Left renal pelvis (tissue), 4 donors: ENCODE measurements at places on chromosomes 2 and 18.

DNA sequence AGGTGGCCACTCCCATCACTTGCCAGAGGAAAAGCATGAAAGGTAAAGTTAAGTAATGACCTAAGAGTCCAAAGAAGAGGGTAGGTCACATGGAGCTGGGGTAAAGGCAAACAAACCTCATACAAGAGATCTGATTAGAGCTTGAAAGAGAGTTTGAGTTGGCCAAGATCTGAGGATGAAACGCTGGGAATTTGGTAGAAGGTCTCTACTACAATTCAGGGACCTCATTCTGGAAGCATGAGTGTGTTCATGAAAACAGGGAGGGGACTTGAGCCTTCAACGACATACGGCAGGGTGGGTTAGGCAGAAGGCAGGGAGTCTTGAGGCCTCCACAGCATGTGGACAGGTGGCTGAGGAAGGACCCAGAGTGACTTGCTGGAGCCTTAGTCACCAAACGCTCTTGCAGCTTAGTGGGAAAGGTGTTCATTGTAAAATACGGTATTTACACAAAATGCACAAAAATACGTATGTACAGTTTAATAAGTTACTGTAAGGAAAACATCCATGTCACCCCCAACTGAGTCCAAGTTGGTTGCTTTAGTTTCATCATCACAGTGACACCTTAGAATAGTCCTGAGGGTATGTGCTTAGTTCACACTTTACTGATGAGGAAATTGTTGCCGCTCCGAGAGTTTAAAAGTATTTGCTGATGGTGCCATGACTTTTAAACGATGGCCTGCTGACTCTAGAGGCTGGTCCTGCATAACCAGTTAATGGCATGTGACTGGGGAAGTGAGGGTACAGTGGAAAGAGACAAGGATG, 5.0 kb upstream of the FARP2 start:
- no peak for DNase-seq

- no peak for DNase-seq
Observed at GRCh38 chr2:187500585-187501359, 52.7 kb upstream of the CALCRL start.

DNA sequence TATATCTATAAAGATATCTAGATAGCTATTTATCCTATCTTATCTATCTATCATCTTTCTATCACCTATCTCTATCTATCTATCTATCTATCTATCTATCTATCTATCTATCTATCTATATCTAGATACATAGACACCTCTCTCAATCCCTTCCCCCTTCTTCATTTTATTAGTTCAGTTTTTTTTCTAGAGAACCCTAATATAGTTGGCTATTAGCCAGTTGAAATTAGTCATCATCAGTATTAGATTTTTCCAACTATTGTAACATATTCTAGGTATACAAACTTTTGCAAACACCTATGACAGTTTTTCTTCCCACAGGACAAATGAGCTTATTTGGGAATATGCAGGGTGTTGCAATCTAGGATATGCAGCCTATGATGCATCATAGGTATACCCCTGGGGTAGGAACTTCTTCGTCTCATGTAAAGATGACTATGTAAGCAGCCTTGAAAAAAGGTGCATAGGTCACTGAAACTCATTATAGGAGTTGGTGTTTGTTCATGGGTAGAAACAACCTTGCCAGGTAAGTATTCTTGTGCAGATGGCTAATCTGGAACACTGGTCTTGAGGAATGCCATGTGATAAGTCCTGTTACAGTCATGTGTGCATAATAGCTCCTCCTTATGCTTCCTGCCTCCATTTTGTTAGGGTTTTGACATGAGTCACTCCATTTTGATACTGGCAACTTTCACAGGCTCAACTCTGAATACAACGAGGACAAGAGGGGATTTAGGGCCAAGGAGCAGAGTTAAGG, 160.7 kb upstream of the ZSWIM2 start:
- DNase-seq: no peak

GRCh38 chr18:34938090-34938489, 103.1 kb upstream of the MAPRE2 start:
- DNase-seq: no peak

GRCh38 chr2:80420530-80421208, 116.1 kb upstream of the LRRTM1 start:
- DNase-seq: no peak

GRCh38 chr2:241279413-241279812, 36.1 kb downstream of the HDLBP start:
- DNase-seq: no peak

DNA sequence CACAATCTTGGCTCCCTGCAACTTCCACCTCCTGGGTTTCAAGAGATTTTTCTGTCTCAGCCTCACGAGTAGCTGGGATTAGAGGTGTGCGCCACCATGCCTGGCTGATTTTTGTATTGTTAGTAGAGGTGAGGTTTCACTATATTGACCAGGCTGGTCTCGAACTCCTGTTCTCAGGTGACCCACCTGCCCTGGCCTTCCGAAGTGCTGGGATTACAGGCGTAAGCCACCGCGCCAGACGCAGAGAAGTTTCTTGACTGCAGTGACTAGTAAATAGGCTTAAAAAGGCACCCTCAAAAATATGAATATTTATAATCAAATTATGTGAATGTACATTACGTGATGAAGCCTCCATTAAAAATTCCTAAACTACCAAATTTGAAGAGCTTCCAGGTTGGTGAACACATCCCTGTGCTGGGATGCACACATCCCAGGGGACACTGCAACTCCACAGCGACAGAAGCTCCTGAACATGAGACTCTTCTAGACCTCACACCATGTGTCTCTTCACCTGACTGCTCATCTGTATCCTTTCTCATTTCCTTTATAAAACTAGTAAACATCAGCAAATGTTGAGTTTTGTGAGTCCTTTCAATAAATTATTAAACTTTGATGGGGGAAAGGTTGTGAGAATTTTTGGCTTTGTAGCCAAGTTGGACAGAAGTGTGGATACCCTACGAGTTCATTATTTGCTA, 203.3 kb upstream of the SPOPL start:
- DNase-seq: no peak

GRCh38 chr2:224894356-224894755, 147.9 kb downstream of the DOCK10 start:
- DNase-seq: no peak

DNA sequence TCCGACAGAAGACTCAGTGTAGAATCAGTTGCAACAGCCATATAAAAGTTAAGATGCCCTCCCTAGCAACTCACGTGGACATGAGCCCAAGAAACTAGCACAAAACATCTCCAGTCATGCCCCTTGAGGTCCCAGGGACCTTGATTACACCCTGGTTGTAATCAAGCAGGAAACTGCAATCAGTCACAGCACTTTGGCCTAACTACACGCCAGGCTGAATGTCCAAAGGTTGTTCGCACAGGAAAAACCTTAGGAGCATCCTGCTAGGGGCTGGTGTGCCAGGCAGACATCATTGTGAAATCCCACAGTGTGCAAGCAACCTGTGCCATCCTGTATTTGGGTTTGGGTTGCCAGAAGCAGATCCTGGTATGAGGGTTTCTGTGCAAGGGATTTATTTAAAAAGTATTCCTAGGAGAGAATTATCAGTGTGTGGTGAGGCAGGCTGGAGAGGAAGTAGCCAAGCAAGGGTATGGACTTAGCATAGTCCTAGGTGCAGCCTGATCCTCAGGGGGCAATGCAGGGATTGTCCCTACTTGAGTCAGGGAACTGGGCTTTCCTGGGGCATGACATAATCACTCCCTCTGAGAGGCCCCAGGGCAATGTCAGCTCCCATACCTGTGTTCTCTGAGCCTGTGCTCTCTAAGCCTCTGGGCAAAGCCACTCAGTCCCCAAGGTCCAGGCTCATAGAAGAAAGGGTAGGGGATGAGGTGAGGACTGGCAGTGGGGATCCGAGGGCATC, 17.8 kb upstream of the SULT1C2 start:
- no peak for DNase-seq

- no peak for DNase-seq
Observed at GRCh38 chr2:202135091-202135874, 62.2 kb downstream of the KIAA2012 start.
